Activated CD4-positive, alpha-beta T cell treated with anti-CD3 and anti-CD28 coated beads, Interleukin-2, amount 50 U/mL, for 48 hours (primary cell): ENCODE measurements at places on chromosomes 7 and 10.
A peak's percentile ranks its signal among the peaks of the same experiment; 100 is the strongest.

DNA sequence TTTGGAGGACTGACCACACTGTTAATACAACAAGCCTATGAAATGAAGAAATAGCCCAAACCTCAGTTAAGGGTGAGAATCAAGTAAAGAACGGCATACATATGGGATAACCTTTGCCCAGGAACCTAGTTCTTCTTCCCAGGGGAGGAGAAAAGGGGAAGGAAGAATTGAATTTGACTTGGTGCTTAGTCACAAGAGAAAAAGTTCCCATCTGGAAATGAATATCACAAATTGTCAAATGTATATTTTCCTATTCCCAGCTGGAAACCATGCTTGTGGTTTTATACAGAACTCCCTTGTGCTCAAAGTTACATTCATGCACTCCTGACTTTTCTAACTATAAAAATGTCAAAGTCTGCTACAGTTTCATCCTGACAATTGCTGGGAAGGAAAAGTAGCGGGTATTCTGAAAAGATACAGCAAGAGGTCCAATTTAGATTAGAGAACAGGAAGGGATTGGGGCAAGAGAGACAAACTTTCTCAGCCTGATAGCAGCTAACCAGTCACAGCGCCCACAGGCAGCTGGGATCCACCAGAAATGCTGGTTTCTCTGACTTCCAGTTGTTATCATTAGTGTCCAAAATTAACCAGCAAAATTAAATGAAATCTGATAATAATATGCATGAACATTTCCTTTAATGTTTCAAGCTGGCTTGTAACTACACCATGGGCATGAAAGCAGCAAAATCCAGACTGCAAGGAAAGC lies 18.6 kb upstream of the GSAP start:
- no peak for DNase-seq

GRCh38 chr10:30027057-30028005 lies 32.1 kb downstream of the JCAD start:
- DNase-seq = peak; percentile 82

GRCh38 chr10:124600051-124600880 lies 138.6 kb downstream of the LHPP start:
- no peak for DNase-seq

GRCh38 chr10:48771234-48771633 lies 86.6 kb downstream of the WDFY4 start:
- no peak for DNase-seq

- DNase-seq = no peak
These were observed 1.9 kb downstream of the CLRN3 start for GRCh38 chr10:127890832-127891334.

GRCh38 chr10:29183301-29183945 lies 105.4 kb upstream of the LYZL1 start:
- no peak for DNase-seq

GRCh38 chr7:152366662-152367061 lies 69.1 kb downstream of the KMT2C start:
- no peak for DNase-seq

DNA sequence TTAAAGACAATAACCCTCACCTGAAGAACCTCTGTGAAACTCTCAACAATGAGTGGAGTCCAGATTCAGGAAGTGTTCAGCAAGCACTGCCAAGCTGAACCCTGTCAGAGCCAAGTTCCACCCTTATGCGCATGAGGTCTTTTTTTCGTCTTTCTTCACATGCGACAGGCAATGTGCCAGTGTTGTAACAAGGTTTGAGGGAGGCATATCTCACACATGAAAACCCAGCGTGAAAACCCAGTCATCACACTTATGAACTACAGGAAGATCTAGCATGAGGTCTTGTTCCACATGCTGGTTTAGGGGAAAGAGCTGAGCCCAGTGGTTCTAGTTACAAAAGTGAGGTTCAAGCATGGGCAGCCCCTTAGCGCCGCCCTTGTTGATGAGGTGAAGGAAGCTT lies 49.7 kb downstream of the RABGEF1 start:
- no peak for DNase-seq

DNA sequence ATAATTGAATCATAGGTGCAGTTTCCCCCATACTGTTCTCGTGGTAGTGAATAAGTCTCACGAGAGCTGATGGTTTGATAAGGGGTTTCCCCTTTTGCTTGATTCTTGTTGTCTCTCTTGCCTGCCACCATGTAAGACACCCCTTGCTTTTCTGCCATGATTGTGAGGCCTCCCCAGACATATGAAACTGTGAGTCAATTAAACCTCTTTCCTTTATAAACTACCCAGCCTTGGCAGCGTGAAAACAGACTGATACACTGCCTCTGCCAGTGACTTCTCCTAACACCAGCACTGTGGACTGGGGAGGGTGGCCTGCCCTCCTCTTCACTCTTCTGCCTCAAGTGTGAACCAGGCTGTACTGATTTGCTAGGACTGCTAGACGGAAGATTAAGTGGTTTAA lies 108.6 kb downstream of the RAB11FIP2 start:
- peak; percentile 6 for DNase-seq

DNA sequence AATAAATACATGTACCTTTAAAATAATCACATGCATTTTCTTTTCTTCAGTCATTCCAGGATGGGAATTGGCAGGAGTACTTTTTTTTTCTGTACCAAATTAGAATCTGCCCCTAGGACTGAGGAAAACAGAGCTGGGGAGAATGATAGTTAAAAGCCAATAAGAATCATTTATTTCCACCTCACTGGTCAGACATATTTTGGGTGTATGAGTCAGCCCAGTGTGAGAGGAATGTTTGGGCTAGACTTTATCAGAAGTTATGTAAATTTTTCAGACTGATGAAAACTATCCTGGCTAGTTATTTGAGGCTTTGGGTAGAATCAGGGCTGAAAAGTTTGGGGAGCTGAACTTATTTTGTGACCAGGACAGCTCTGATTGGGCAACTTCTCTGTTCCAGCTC lies 303.1 kb upstream of the NPSR1 start:
- no peak for DNase-seq
